ENCODE measurements at places on chromosomes 16 and 17.

GRCh38 chr16:29734786-29735185 lies 11.0 kb downstream of the C16orf54 start:
- no peak for DNase-seq

- DNase-seq, result no peak
Observed at GRCh38 chr17:2808367-2809335, 12.4 kb downstream of the RAP1GAP2 start.

GRCh38 chr16:86344881-86345280 lies 165.4 kb upstream of the FOXF1 start:
- DNase-seq, result no peak

DNA sequence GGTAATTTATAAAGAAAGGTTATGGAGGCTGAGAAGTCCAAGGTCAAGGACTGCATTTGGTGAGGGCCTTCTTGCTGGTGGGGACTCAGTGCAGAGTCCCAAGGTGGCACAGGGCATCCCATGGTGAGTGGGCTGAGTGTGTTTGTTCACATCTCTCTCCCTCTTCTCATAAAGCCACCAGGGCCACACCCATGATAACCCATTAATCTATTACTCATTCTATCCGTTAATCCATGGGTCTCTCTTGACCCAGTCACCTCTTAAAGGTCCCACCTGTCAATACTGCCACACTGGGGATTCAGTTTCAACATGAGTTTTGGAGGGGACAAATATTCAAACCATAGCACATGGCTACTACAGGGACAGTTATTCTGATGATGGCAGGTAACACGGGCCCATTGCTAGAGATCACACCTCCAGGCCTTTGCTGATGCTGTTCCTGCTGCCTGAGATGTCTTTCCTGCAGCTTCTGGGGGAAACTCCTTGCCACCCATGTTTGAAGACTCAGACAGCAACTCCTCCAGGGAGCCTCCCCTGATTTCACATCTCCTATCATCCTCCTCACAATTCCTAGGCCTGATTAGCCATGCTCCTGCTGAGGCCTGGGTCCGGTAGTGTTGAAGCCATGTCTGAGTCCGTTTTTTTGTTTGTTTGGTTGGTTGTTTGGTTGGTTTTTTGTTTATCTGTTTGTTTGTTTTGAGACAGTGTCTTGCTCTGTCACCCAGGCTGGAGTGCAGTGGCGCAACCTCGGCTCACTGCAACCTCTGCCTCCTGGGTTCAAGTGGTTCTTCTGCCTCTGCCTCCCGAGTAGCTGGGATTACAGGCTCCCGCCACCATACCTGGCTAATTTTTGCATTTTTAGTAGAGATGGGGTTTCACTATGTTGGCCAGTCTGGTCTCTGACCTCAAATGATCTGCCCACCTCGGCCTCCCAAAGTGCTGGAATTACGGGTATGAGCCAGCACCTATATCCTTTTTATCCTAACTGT lies 16.1 kb downstream of the SOCS1 start:
- DNase-seq, result no peak

- DNase-seq, result no peak
Observed at GRCh38 chr16:10752843-10753523, 9.3 kb downstream of the NUBP1 start.

DNA sequence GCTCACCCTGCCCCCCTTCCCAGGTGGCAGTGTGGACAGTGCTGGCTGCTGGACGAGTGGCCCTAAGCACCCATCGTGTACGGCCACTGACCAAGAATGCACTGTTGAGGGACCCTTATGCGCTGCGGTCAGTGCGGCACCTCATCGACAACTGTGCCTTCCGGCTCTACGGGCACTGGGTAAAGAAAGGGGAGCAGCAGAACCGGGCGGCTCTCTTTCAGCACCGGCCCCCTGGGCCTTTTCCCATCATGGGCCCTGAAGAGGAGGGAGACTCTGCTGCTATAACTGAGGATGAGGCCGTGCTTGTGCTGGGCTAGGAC lies 5.1 kb downstream of the CFAP119 start:
- DNase-seq, result no peak

- no peak for DNase-seq
Observed at GRCh38 chr17:53336281-53336680, 486.4 kb upstream of the KIF2B start.

DNA sequence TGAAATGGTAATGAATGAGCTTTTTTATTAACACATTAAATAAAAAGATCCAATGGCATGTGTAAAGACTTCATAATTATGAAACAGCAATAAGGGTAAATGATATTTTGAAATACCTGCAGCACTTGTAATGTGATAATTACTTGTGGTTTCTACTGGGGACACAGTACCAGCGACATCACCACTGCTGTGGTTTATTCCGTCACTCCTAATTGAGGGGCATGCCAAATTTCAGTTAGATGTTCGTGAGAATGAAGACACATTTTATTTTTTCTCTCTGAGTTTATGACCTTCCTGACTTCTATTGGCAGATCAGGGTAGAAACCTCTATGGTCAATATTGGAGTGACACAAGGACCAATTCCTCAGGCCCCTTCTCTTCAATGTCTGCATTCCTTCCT lies 131.9 kb upstream of the XYLT1 start:
- no peak for DNase-seq

- peak; percentile 61 for DNase-seq
Observed at GRCh38 chr16:2026461-2027023, at the start of gene NHERF2. NHERF2 (plus strand) TSS chr16:2026902; CDS start chr16:2027006, 104 bp downstream.

GRCh38 chr16:49405530-49405929 lies 31.9 kb downstream of the C16orf78 start:
- no peak for DNase-seq

DNA sequence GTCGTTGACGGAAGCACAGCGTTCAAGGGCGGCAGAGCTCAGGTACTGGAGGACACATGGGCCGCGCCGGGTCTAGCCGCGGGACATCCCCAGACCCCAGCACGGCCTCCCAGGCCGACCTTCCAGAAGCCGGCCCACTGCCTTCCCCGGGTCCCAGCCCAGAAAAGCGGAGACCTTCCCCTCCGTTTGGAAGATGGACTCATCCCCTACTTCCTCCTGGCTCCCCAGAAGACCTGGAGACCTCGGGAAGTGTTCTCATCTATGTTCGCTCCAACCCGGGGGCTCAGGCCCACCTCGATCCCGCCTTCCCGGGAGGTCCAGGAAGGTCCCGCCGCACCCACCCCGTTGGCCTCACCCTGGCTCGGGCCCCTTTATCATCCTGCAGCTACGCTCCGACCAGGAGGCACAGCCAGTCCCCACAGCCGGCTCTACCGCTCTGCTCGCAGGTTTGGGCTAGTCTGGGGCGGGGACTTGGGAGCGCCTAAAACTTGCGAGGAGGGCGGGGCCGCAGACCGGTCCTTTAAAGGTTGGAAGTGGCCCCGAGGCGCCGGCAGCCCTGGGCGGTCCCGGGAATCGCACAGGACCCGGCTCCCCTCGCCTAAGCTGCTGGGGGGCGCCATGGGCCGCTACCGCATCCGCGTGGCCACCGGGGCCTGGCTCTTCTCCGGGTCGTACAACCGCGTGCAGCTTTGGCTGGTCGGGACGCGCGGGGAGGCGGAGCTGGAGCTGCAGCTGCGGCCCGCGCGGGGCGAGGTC lies at the start of gene ALOX12:
Gene ALOX12 (plus strand): TSS at position 550 of the 756 bp plus-strand sequence. CDS start 69 bp downstream, at position 619.
- DNase-seq, result peak; percentile 32

DNA sequence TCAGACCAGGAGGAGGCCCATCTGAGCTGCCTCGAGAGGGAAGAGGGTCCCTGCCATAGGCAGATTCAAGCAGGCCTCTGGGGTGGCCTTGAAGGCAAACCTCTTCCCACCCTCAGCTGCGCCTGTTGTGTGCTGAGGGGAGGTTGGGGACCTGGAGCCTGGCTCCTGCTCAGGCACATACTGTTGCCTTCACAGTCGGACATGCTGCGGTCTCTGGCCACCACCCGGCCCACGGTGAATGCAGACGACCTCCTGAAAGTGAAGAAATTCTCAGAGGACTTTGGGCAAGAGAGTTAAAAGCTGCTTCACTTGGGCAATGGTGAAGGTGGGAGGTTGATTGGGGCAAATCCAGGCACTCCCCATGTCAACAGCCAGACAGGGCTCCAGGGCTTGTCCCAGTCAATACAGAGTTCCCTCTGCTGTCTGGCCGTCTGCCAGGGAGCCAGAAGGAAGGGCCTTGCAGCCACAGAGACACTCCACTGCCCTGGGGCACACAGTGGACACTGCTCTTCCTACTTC lies 6.3 kb downstream of the PDF start:
- no peak for DNase-seq

DNA sequence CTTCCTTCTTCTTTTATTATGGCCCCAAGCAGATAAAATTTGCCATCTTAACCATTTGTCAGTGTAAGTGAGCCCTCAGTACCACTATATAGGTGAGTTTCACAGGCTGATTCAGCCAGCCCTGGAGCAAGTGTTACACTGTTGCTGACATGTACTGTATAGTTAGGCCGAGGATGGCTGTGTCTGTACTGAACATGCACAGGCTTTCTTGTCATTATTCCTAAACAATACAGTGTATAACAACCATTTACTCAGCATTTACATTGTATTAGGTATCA lies 53.7 kb downstream of the AMFR start:
- no peak for DNase-seq

All from cardiac muscle cell (in vitro differentiated cells and primary cell).